Spleen (tissue), 13 donors: ENCODE measurements at places on chromosomes 5 and 9.

DNA sequence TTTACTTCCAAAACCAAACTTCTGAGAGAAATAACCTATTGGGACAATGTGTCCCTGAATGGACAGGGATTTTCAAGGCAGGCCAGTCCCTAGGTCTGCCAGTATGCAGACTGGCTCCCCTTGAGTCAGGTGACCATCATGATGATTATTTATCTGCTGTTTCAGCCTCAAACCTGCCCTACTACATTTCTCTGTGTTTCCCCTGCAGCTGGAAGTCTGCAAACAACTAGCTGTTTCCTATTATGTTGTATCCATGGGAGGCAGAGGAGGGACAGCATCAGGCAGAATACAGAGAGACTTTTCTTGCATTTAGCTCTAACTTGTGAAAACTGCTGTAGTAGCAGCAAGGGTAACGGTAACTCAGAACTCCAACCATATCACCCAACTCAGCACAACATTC lies 36.2 kb upstream of the IFNK start:
- no peak for DNase-seq

- peak; percentile 78 for DNase-seq
Observed at GRCh38 chr5:32522429-32523143, 62.8 kb upstream of the SUB1 start.

DNA sequence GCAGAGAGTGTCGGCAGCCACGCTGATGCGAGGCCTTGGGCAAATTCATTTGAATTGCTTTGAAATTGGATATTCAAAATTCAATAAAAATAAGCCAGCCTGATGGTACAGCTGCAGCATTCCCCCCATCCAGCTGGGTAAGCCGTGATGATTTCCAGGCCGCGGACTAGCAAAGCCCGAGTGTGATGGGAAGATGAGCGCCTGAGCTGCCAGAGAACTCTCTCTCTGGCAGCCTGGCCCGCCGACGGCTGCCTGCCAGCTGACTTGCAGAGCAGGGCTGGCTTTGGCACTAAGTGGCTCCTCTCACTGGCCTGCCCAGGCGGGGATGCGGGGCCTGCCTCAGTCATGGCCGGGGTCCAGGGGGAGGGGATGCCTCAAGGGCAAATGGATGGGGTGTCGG lies 268.3 kb upstream of the WWC1 start:
- no peak for DNase-seq

GRCh38 chr5:117394506-117395157 lies 820.0 kb upstream of the SEMA6A start:
- no peak for DNase-seq
